ENCODE measurements at places on chromosomes 1 and 21.

DNA sequence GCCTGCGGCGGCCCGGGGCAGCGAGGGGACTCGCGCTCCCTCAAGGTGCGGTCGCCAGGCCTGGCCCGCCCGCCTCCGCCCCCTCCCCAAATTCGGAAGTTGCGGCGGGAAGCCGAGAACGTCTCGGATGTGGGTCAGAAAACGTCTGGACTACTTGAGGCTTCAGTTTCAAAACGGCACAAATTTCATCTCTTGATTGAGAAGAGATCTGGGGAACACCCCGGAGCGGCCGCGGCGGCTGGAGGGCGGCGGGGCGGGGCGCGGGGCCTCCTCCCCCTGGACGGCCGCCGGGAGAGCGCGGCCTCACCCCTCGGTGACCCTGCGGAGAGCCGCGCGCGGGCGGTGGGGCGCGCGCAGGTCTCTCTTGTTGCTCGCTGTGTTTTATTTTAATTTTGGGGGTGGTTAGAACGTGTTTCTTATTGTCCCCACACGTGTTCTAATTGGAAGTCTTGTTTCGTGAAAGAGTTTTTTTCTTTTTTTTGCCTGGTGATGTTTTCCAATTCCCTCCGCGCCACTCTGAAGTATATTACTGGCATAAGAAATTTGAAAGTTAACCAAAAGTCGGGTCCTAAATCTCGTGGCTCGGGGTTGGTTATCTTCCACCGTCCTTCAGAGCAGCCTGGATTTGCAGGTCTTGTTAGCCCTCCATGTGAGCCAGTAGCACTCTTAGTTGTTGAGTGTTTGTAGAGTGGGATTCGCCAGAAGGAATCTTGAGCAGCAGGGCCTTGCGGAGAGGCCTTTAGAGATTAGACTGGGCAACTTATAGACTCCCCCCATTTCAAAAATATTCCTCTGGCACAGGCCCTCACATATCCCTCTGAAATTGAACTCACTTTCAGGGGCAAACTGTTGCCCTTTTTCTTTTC lies 749 bp downstream of the PCBP3 start:
- DNase-seq = no peak

DNA sequence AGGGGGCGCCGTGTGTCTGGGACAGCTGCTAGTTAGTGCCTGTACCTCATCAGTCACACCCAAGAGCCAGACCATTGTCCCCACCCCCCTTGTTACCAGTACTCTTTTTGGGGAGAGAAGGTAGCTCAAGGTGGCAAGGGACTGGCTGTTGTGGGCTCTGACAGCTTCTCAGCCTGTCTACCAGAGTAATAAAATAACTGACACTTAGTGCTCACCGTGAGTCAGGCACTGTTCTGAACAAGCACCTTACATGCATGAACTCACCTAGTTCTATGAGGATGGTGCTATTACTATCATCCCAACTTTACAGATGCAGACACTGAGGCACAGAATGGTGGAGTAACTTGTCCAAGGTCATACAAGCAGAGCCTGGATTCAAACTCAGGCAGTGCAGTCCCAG lies 34.7 kb downstream of the IER5 start:
- no peak for DNase-seq

DNA sequence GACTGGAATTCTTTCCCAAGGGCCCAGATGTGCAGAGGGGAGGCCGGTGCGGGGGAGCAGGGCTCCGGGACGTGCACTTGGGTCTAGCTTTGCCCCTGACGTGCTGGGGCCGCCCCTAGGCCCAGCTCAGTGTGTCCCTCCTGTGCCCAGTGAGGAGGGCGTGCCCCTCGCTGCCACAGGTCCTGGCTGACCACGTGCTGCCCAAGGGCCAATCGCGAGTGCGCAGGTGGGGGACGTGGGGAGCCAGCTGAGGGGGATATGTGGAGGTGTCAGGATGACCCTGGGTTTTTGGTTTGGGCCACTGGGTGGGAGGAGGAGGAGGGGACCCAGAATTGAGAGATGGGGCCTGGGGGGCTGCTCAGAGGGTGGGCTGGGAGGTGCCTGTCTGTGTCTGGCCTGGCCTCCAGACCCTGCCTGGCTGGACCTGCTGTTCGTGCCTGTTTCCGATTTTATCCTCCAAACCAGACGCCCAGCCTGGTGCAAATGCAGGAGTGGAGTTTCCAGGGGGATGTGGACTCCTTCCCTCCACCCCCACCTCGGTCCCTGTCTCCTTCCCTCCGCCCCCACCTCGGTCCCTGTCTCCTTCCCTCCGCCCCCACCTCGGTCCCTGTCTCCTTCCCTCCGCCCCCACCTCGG lies 6.1 kb upstream of the RNF223 start:
- DNase-seq = no peak

DNA sequence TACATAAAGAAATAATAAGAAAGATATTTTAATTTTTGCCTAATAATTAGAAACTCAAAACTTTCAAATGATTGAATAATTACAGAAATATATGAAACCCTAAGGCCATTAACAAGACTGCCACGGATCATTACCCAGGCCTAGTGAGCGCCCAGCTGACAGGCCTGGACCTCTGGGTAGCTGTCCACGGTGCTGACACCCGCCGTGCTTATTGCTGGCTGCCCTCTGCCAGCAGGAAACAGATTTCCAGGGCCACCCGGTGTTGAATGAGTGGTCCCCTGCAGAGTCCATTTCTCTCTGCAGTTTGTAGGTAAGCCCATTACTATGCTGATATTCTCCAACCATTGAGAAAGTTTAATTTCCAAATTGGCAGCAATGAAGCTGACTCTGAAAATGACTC lies 254.4 kb upstream of the GJB5 start:
- peak; percentile 4 for DNase-seq

- DNase-seq = no peak
These were observed 21.2 kb downstream of the PCAT6 start for GRCh38 chr1:202831906-202832305.

GRCh38 chr1:179761296-179761695 lies 18.2 kb downstream of the FAM163A start:
- DNase-seq = no peak
